Pons (tissue), 1 donor: ENCODE measurements at places on chromosomes 12 and 14.
A peak's percentile ranks its signal among the peaks of the same experiment; 100 is the strongest.

- DNase-seq = no peak
Measured at GRCh38 chr12:108757856-108758255, 26.5 kb upstream of the CORO1C start.

GRCh38 chr12:103924761-103925641 is 5.2 kb upstream of the HSP90B1 start:
- DNase-seq = no peak

GRCh38 chr14:96104469-96105057 is 65.4 kb downstream of the C14orf132 start:
- DNase-seq = no peak

- DNase-seq = no peak
Measured at GRCh38 chr12:48366131-48366530, 15.4 kb upstream of the ZNF641 start.

DNA sequence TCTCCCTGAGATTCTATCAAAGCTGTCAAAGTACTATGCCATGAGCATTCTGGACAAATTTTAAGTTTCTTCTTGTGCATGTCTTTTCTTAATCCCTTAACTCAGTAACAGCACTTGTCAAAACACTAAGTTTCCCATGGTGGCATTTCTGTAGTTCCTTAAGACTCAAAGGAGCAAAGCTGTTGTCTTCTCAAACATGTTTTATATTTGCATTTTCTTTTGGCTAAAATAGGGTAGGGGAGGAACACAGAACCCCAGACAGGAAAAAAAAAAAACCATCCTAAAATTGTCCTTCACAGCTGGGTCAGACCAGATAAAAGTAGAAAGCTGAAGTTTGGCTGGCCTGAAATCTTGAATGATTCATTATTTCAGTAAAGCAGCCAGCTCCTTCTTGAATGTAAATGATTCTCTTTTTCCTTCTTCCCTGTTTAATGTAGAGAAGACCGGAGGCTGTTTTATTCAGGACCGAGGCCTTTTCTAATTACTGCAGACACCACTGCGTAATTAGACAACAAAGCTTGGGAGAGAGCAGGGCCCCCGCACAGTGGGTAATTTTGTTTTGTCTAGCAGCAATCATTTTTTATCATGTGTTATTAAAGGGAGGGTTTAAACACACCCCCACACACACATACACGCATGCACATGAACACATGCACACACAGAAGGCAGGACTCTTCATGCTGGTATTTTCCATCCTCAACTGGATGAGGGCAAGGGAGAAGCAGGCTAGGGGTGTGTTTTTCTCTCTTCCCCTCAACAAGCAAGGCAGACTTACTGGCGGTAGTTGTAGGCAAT is 51.0 kb downstream of the PAH start:
- DNase-seq = no peak

- no peak for DNase-seq
Measured at GRCh38 chr12:71393625-71394024, 46.0 kb upstream of the LGR5 start.

DNA sequence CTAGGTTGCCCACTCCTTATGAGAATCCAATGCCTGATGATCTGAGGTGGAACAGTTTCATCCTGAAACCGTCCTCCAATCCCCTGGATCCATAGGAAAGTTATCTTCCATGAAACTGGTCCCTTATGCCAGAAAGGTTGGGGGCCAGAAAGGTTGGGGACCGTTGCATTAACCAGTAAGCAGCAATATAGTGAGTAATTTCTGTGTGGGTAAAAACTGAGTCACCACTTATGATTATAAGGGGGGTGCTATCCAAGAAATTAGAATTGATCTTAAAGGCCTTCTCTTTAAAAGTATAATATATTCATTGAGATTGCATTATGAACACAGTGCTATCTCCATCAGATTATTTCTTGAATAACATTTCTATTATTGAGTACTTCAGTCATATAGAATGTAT is 97.2 kb downstream of the PCNX1 start:
- no peak for DNase-seq

DNA sequence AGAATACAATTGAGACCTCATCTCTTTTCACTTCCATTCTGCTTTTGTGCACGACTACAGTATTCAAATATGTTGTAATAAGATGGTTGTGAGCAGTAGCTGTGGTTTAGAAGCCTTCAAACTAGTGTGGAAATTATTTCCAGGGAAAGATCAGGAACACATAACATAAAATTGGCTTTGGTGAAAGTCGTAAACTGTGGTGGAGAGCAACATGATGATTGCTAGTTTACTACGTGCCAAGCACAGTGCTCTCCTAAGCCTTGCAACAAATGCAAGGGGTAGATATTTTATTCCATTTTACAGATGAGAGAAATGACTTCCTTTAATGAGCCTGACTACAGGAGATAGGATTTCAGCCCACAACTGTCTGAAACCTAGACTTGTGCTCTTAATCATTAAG is 172.4 kb upstream of the LMNTD1 start:
- DNase-seq = no peak

- no peak for DNase-seq
Measured at GRCh38 chr12:87813476-87814234, 215.5 kb downstream of the C12orf50 start.

- no peak for DNase-seq
Measured at GRCh38 chr14:52033101-52033642, 35.7 kb downstream of the NID2 start.

DNA sequence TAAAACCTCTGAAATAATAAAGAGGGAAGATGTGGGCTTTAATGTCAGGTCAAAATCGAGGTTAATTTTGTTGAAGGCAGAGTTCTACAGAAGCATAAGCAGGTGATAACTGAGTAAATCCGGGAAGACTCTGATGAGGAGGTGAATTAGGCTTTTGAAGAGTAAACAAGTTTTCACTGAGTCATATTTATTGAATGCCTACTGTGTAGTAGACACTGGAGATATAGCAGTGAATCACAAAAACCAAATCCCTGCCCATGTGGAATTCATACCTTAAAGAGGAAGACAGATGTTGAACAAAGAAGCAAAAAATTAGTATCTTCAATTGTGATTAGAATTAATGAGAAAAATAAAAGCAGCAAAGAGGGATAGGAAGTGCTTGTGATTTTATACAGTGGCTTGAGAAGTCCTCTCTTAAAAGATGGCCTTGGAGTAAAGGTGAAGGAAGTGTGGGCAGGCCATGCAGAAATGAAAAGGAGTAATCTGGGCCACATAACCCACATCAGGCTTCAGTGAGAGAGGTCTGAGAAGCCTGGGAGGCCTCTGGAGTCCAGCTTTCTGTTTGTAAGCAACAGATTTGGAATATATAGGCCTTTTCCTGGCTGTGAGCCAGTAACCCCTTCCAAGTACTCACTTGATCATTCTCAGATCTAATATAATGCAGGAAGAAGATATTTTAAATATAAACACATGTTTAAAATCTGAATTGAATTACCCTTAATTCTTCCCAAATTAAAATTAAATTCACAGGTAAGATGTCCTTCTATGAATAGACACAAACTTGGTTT is 46.7 kb downstream of the BHLHE41 start:
- DNase-seq = no peak

DNA sequence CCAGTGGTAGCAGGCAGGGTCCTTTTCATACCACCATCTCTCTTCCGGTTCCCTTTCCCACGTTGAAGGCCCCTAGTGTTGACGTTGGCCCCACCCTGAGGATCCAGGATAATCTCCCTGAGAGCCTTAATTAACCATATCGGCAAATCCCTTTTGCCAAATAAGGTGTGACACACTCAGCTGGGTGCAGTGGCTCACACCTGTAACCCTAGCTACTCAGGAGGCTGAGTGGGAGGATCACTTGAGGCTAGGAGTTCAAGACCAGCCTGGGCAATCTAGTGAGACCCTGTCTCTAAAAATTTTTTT is 2.8 kb upstream of the TMEM119 start:
- no peak for DNase-seq

DNA sequence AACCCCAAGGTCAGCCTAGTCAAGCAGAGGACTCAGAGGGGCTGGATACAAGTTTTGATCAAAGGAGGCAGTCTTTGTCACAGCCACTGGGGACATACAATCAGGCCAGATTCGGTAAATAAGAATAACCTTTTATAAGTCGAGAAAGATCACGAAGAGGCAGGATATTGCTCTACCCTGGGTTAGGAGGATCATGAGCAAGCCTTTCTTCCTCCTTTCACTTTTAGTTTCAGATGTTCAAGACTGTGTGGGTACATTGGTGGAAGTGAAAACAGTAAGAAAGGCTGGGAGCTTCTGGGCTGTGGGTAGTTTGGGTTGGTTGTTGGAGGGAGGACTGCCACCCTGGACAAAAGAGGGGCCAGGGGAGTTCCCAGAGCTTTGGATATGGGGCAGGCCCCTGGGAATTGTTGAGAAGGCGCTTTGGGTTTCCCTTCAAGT is 127.7 kb downstream of the SNAPC1 start:
- DNase-seq = peak; percentile 66

DNA sequence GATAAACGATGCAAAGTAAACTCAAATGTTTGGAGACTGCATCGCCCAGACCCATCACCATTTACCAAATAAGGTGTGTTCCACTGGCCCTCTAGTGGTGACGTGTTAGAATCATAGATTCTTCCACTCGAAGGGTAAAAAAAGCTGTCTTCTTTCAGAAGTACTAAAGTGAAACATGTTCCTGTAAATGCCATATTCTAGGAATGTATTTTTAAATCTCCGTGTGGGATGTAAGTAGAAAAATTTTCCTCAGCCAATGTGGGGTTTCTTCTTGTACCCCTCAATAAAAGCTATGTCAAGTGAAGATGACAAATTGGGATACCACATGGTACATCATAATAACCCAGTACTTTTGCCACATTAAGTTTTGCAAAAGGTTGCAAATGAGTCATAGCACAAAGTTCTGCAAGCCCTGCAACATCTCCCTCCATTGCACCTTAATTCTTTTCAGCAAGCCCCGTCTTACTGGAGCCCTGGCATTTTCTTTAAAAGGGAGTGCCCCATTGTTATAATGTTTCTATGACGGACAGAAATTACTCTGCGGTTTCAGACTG is 100.8 kb downstream of the CCER1 start:
- peak; percentile 65 for DNase-seq

- no peak for DNase-seq
Measured at GRCh38 chr12:64621257-64621942, 11.1 kb downstream of the RASSF3 start.

DNA sequence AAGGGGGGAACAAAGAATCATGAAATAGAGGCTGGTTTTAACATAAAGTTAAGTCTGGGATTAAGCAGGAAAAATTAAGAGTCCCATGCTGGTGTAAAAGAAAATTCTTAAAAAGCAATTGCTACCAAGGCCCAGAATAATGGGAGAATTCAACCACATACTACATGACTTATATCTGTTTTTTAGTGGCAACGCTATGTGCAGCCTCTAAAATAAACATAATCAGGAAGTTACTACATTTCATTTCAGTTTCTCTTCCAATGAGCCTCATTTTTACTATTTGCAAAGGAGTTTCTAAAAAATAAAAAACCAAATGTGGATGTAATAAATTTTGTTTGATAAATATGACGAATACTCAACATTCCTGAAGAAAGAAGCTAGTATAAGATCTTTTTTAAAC is 58.1 kb downstream of the CPNE8 start:
- DNase-seq = no peak

GRCh38 chr12:121858662-121859572 is at the start of gene HPD:
Gene HPD (minus strand): TSS chr12:121858859. CDS start chr12:121858823, 36 bp downstream.
- peak; percentile 11 for DNase-seq
